ENCODE measurements at places on chromosomes 7 and 10.

- no peak for DNase-seq
Observed at GRCh38 chr10:43623351-43623750, 17.1 kb downstream of the ZNF485 start.

DNA sequence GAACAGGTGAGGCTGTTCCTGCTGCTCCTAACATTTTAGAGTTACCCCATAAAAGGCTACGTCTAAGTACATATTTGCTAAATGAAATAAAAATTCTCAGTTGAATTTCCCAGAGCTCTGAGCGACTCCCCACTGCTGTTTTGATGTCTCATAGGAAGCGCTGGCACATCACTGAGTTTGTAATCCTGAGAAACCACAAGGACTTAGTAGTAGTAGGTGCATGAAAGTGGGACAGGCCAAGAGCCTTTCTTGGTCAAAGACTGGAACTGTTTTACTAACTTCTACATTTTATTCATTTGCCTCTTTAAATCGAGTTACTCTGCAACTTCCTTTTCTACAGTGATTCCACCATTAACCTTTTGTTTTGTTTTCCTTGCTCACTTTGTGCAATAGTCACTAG, 85.9 kb downstream of the XPNPEP1 start:
- no peak for DNase-seq

DNA sequence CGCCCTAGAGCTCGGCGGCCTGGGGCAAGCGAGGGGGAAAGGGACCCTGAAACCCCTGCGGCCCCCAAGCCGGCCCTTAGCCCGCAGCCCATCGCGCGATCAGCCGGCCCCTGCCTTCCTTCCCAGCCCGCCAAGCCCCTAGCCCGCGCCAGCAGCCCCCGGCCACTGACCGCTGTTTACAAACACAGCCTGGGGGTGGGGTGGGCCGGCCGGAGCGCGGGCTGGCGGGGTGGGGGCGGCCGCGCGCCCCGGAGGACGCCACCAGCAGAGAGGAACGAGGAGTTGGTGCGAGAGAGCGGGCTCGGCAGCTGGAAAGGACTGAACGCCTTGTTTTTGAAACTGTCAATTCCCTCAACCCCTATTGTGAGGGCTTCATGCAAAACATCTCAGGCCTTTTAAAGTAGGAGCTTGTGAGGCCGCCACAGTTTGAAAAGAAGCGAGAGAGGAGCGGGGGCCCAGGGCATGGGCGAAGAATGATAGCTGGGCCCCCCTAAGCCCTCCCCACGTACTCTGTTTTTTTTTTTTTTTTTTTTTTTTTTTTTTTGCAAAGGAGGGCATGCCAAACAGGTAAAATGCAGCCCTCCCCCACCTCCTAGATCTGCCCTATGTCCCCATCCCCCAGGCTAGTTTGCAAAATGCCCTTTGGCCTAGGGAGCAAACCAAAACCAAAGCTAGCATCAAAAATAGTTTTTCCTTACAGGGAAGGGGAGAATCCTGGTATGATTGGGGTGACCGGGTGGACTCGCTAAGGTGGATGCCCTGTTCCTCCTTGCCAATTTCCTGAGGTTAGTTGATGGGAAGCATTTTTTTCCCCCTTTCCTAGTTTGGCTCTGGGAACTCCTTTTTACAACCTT, 15.0 kb downstream of the SKIDA1 start:
- DNase-seq: no peak

DNA sequence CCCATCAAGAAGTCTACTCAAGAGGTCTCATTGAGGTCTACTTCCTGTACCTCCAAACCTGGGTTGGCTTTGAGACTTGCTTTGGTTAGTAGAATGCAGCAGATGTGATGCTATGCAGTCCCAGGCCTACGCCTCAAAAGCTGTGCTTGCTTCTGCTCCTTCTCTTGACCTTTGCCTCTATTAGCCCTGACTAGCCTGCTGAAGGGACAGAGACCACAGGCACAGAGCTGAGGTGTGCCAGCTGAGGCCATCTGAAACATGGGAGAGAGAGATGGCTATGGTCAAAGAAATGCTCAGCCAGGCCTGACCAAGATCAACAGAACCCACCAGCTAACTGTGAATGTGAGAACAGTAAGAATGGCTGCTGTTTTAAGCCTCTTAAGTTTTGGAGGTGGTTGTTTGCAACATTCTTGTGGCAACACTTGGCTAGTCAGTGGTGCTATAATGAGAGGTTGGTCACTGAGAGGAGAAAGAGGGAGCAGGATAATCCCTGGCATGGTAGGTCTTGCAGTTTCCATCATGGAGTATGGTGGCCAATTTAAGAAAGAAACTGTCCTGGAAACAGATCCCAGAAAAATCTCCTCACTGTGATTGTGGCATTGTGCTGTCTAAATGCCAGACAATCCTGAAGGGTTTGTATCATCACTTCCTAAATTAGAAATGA, 176.1 kb upstream of the PHYHIPL start:
- DNase-seq: no peak

GRCh38 chr7:140676306-140676705, 3.6 kb downstream of the ADCK2 start:
- DNase-seq: no peak

DNA sequence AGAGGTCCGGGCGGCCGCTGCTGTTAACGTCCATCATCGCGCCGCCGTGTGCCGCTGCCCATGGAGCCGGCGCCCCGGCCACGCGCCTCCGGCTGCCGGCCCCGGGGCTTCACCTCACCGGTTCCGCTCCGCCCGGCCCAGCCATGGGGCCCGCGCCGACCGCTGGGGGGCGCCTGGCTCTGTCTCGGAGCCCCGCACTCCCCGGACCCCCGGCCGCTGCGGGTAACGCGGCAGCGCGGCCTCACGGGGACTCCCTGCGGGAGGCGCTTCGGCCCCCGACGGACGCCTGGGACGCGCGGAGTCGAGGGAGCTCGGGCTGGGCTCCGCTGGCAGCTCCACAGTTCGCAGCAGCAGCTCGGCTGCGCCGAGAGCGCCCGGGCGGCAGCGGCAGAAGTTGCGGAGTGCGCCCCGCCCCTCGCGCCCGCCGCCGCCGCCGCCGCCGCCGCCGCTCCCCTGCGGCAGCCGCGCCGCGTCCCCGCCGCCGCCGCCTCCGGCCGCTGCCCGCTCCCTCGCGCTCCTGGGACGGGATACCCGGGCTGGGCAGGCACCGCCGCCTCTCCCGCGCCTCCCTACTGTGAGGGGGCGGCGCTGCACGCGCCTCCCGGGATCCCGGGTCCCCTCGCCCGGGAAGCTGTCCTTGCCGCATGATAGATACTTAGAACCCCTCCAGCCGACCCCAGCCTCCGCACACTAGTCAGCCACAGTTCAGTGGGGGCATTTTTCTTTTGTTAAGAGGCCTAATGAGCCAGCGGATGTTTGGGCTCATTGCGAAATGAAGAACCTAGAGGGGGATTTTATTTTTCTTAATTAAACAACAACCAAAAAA, at the start of gene HTR7:
Gene HTR7 (minus strand): TSS at position 405 of the 826 bp plus-strand sequence. CDS start 368 bp downstream, at position 37.
- no peak for DNase-seq

DNA sequence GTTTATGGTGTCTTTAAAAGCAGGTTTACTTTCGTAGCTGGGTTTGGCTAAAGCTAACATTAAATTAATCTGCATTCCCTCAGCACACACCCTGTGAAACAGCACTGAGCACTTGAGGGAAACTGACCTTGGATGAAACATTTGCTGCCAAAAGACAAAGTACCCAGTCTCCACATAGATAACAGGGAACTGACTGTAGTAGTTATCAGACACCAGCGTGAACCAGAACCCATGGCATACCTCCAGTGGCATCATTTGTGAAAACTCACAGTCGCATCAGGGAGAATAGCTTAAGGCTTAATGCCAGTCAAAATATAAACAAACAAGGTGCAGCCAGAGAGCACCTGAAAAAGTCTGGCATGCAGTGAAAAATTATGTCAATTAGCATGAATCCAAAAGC, 357.8 kb upstream of the C7orf33 start:
- no peak for DNase-seq

GRCh38 chr7:30348083-30348560, 63.7 kb downstream of the ZNRF2 start:
- no peak for DNase-seq

DNA sequence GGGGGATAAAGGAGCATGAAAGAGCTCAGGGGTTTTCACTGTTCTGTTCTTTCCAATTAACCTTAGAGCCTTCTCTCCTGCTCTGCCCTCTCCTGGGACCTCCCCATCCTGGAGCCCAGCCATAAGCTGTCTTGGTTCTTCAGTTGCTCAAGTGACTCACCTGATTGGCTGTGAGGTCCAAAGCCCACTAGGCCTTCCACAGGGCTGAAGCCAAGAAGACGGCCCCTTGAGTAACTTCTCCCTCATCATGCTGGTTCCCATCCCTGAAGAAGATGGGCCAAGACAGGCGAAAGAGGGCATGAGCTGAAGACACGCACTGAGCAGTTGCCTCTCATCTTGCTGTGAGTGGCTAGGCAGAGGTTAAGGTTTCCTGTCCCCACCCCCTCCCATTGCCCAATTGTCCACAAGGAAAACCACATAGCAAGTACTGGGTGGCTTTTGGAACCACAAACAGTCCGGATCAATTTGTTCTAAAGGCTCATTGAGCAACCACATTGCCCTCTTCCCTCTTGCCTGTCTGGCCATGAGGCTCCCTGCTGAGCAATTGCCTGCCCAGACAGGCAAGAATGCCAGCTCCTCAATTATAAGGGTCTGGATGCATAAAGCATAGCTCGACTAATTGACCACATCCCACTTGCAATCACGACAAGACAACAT, 43.9 kb upstream of the GPAM start:
- no peak for DNase-seq

DNA sequence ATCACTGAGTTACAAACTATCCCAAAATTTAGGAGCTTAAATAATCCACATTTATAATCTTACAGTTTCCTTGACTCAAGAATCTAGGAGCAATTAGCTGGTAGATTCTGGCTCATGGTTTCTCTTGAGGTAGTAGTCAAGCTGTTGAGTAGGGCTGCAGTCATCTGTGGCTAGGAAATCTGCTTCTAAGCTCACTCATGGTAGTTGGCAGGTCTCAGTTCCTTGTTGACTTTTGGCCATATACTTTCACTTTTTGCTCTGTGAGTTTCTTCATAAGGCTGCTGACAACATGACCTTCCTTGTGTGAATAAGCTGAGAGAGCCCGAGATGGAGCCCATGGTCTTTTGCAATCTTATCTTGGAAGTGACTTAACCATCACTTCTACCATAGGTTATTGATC, 10.8 kb upstream of the ETV1 start:
- DNase-seq: no peak

GRCh38 chr7:93249491-93250148, 17.5 kb downstream of the VPS50 start:
- DNase-seq: no peak

DNA sequence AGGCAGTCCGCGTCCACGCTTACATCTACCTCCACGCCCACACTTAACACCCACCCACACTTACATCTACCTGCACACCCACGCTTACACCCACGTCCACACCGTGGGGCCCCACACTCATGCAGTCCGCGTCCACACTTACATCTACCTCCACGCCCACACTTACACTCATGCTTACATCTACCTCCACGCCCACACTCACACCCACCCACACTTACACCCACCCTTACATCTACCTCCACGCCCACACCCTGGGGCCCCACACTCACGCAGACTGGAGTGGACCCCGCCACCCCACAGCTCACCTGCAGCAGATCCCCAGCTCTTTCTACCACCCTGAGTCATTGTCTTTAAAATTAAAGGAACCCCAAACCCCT, 32.4 kb upstream of the PWWP2B start:
- no peak for DNase-seq

GRCh38 chr7:31735991-31736982, 49.3 kb downstream of the PPP1R17 start:
- no peak for DNase-seq

GRCh38 chr7:101564778-101565211, 64.3 kb downstream of the MYL10 start:
- DNase-seq: no peak

- no peak for DNase-seq
Observed at GRCh38 chr10:37381271-37381670, 255.9 kb downstream of the ANKRD30A start.

DNA sequence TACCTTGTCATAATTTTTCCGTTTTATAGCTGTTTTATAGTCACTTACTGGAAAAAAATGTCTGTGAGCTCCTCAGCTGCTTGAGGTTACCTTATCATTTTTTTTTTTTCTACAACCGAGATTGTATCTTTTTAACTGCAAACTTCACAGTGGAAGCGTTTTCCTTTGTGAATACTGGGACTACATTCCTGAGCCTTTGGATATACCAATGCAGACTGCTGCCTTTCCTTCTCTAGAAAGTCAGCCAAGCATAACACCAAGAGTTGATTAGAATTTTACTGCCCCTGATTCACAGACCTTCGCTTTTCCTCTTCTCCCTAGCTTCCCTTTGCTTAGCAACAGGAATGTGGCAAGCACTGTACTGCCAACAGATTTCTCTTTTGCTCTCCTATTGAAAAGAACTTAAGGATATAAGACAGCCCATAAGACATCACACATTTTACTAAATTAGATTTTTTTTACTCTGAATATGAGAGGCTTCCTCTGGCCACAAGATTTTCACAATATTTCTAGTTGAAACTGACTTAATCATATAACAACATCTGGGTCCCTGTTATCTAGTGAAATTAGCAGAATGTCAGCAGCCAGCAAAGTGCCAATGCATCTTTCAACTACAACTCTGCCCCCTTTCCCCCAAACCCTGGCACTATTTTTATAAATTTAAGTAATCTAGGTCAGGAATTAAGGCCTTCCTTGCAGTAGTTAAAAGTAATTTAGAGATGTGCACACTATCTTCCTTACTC, 170.6 kb downstream of the PRKG1 start:
- no peak for DNase-seq

GRCh38 chr10:624605-625332, 64.7 kb downstream of the DIP2C start:
- DNase-seq: no peak

DNA sequence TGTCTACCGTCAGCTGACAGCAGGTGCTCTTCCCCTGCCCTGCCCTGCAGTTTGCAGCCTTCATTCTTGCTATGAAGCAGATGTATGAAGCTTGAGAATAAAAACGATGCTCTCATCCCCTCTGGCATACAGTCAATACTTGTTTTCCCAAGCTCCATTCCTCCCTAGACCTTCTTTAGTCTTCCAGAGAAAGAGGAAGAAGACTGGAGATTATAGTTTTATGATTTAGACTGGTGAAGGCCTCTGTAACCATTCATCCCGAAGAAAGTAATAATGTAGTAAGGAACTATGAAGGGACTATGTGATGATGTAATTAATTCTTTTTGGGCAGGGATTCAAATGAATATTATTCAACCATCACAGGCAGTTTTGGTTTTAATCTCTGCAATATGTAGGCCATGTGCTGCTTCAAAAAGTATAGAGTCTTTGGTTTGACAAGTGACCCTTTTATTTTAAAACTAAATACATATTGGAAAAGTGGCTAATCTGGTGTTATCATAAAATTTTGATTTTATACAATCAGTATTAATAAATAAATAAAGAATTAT, 242.4 kb upstream of the KIAA1217 start:
- DNase-seq: no peak

- DNase-seq: no peak
Observed at GRCh38 chr10:15245530-15245929, 77.0 kb upstream of the NMT2 start.
